ENCODE measurements at places on chromosomes 7 and 10.

GRCh38 chr7:97096661-97097060 is 20.8 kb upstream of the SDHAF3 start:
- no peak for DNase-seq

- DNase-seq: no peak
Observed at GRCh38 chr10:70312972-70313371, 29.2 kb upstream of the NPFFR1 start.

GRCh38 chr10:126598009-126598408 is 72.5 kb downstream of the C10orf90 start:
- no peak for DNase-seq

- no peak for DNase-seq
Observed at GRCh38 chr7:129098409-129099084, 43.6 kb upstream of the TNPO3 start.

DNA sequence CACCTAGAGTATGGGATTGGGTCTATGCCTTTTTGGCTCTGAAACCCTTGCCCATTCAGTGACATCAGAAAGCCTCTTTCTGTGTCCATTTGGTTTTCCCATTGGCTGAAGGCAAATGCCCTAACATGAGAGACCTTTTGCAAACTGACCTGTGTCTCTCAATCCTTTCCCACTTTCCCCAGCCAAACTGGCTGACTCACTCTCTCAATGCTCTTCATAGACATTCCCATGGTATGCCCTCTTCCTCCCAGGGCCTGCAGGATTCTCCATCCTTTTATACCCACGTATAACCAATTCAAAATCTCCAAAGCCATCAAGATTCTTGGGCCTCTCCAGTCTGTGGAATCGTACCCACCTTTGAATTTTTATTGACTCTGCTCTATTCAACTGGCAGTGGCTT is 563.3 kb downstream of the GATA3 start:
- DNase-seq: no peak

DNA sequence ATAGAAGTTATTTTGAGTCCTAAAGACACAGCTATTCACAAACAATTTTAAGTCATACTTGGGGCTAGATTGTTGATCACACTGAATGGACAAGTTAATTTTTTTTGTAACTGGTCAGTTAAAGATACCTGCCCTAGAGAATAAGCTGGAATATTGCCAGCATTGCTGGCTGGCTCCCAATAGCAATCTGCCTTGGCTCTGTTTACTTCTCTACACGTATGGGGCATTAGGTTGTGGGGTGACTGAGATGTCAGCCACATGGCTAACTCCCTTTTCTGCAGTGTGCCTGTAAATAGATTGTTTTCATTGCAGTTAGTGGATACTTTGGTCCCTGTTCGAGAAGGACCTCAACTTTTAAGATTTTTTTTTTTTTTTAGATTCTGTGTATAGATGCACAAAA is 128.2 kb downstream of the SEMA3E start:
- no peak for DNase-seq

GRCh38 chr7:74396993-74397392 is 56.7 kb upstream of the GTF2IRD1 start:
- DNase-seq: no peak

- DNase-seq: no peak
Observed at GRCh38 chr10:60185421-60185820, 204.3 kb downstream of the ANK3 start.

GRCh38 chr10:102868911-102869257 is 386 bp upstream of the AS3MT start:
- no peak for DNase-seq

- DNase-seq: no peak
Observed at GRCh38 chr10:86727470-86727869, 28.9 kb upstream of the BMPR1A start.

- no peak for DNase-seq
Observed at GRCh38 chr7:114229246-114229645, 185.4 kb upstream of the FOXP2 start.

GRCh38 chr10:44864051-44864450 is 47.1 kb upstream of the TMEM72 start:
- DNase-seq: peak; percentile 16

GRCh38 chr7:24979470-24979862 is 512 bp downstream of the OSBPL3 start:
- DNase-seq: peak; percentile 69

- DNase-seq: no peak
Observed at GRCh38 chr7:42550706-42551470, 313.9 kb upstream of the GLI3 start.

DNA sequence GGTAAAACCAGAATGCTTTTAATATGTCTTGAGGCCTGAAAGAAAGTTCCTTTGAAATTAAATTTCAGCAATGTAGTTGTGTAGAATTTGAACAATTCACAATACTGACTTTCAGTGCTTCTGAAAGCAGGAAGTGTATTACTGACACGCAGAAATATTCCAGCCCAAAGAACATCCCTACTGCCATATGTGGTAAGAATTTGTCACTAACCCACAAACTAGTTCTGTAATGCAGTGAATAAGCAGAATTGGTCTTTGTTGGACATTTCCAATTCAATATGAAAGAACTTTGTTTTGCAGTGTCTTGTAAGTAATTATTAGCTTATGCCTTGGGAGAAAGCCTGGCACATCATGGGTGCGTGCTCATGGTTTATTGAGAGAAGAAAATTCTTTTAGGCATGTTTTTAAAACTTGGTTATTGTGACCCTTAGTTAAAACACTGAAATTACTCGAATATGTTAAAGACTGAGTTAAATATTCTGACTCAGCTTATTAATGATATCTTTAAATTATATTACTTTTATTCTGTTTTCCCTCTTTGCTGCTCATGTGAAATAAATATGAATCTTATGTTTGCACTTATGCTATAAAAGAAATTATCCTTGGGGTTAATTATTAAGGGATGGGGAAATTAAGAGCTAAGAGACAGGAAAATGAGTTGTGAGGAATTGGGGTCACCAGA is 33.4 kb downstream of the PTPN12 start:
- no peak for DNase-seq

- DNase-seq: no peak
Observed at GRCh38 chr10:65350611-65351010, 1575.2 kb upstream of the LRRTM3 start.

DNA sequence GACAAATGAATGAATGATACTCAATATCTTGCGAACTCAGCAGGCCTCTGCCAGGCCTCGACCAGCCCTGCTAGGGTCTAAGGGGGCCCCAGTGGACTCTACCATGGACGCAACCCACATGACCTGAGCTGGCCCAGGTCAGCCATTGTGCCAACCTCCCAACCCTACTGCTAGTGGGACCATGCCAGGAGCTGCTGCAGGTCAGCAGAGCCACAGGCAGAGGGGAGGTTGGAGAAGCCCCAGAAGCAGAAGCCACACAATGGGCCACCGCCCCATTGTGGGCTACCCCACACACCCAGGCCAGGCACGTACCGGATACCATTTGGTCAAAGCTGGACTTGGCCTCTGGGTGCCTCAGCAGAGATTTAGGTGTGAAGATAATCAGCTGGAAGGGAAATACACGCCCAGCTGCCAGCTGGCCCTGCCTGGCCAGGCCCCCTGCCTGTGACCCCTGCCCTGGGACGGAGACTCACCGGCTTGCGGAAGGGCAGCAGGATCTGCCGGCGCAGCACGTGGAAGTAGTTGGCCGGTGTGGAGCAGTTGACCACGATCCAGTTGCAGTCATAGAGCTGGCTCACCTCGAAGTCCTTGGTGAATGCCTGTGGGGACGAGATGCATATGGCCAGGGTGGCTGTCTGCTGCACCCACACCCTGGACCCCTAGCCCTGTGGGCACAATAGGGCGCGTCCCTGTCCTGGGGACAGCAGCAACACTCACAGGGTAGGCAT is 24.5 kb downstream of the OGDHL start:
- DNase-seq: no peak

GRCh38 chr7:155209478-155210319 is 88.0 kb upstream of the INSIG1 start:
- no peak for DNase-seq

GRCh38 chr7:158407581-158408317 is 179.9 kb downstream of the PTPRN2 start:
- DNase-seq: no peak

DNA sequence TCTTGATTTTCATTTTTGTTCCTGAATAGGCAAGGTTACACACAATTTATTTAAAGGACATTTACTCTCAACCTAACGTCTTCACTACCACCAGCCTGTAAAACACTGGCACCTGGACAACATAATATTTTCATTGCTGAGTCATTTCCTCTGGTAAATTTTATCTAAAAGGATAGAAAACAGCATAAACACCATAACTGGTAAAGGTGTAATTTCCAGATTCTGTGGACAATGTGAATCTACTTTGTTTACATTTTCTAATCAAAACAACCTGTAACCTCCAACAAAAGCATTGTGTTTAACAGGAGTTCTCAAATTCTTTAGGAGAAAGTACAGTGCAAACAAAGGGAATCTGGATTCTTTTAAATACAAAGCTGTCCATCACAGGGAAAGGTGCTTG is 472.0 kb upstream of the AKR1E2 start:
- DNase-seq: no peak

DNA sequence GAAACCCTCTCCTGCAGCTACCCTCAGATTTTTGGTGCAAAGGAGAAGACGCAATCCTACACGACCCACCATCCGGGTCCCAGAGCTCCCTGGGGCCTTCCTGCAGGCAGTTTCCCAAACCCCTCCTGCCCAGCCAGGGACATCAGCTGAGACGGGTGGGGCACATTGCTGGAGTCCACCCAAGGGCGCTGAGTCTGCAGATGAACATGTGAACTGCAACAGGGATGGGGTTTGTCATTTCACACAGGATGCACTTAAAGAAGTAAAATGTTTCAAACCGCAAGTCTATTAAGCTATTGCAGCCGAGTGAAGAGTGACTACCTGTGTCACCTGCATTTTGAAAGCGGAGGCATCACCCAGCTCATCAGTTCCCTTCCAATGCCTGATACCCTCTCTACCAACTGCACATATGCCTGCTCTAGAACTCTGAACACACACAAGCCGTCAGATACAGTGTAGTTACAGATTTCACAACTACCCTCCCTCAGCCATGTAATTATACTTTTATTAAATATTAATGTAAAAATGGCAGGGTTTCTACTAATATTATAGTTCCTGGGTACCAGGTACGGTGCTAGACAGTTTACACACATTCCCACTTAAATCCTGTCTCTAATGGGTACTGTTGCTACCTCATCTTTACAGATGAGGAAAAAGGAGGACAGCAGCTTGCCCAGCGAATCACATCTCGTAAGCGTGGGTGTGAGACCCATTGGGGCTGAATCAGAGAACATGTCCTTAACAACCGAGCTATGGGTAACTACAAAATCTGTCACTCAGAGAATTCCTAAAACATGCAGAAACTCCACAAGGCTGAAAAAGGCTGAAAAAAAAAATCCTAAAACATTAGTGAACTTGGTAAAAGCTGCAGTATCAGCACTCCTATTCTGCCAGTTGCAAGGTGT is 71.2 kb downstream of the GRB10 start:
- no peak for DNase-seq

GRCh38 chr7:30852744-30853288 is 58.8 kb upstream of the AQP1 start:
- DNase-seq: no peak

DNA sequence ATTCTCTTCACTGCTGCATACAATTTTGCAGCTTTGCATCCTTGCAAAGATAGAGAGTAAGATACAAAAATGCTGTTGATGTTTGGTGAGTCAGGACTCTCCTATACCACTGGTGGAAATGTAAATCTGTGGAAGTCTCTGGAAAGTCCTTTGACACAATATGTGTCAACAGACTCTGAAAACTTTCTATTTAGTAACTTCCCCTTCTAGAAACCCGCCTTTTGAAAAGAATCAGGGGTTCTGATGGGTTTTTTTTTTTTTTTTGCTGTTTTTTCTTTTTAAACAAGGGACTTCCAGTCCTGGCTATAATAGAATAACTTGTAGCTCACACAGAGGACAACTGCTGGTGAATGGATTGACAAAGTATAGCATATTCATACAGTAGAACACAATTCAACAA is 16.4 kb downstream of the NOD1 start:
- no peak for DNase-seq

DNA sequence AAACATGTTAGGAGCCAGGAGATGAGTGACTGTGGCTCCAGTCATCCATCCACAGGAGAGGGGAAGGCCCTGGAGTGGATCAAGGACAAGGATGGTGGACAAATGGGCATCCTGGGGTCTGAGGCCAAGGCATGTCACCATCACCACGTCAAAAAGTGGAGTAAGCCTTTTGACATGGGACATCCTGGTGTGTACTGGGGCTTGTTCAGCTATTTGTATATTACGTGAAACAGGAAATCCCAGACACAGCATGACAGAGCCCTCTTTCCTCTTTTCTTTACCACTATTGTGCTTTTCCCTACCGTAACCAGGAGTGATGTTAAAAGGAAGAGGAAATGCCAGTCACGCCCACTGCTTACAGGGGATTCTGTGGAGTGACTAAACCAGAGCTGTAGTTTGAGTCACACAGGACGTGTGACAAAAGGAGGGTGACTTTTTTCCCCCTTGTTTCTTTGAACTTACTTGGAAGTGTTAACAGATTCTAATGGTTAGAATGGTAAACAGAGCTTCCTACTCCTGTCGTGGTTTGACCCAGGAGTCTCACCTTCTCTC is 15.4 kb downstream of the ACSL5 start:
- peak; percentile 52 for DNase-seq

GRCh38 chr10:94062611-94063010 is 68.9 kb downstream of the PLCE1 start:
- DNase-seq: no peak

DNA sequence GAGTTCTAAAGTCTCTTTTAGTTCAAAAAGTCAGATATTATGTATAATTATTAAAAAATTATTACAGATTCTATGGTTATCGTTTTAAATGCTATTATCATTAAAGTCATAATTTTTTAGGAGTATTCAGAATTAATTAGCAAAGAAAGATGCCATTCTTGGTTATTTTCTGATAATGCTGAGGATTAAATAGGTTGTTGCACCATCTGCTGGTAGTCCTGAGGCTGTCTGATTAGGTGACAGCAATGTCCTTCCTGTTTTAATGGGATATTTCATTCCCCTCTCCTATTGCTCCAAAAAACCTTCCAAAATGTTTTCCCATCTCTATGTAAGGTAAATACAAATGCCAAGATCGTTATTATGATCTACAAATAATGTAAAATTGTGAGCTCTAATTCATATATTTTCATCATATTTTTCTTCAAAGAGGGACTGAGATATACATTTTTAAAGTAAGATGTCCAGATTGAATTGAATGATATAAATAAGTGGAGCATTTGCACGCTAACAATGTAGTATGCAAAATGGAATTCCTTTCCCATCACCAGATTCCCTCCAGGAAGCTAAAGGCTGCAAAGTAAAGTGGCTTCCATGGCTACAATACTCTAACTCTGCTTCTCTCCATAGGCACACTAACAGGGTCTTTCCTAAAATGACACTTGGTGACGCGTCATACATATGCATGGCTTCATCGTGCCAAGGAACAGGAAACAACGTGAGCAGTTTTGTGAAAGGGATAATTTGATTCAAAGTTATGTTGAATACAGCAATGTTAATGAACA is 58.8 kb upstream of the AKR1E2 start:
- DNase-seq: no peak

Data from activated T-cell treated with anti-CD3 and anti-CD28 coated beads for 24 hours (primary cell).